ENCODE measurements at places on chromosomes 2 and 18.

- no peak for DNase-seq
Observed at GRCh38 chr2:74418312-74418711, 3.1 kb downstream of the C2orf81 start.

DNA sequence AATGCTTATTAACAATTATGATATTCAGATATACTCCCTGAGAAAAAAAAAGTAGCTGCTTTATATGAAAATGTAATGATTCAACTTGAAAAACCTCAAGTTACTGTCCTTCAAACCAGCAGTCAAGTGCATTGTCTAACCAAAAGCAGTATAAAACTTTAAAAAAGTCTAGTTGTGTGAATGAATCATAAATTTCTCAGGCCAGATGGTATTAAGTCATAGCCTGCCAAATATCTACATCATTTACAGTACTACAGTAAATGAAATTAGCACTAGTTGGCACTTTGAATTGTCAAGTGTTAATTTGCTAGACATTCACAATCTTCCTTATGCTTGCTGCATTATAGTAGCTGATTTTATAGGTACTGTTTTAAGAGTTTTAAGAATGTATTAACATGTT lies 85.9 kb downstream of the CBLN2 start:
- no peak for DNase-seq

- no peak for DNase-seq
Observed at GRCh38 chr18:58359218-58359617, 269.7 kb downstream of the ALPK2 start.

GRCh38 chr18:57534511-57534909 lies 52.0 kb downstream of the FECH start:
- DNase-seq: no peak

DNA sequence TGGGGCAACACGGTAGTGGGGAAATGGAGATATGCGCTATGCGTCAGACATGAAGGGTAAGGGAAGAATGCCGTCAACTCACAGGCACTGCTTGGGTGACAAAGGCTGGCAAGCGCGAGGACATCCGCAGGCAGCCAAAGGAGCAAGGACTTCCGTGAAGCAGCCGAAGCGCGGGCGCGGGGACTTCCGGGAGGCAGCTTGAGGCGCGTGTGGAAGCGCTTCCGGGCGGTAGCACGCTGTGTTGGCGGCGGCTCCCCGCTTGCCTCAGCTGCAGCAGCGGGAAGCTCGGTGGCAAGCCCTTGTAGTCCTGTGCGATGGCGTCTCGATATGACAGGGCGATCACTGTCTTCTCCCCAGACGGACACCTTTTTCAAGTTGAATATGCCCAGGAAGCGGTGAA lies at the start of gene PSMA8:
Gene PSMA8, plus strand, starts transcription at position 218 of the 400 bp plus-strand sequence. Its CDS starts 97 bp downstream, at position 315.
- peak; percentile 21 for DNase-seq

GRCh38 chr18:58630071-58630470 lies 1.2 kb upstream of the ALPK2 start:
- DNase-seq: no peak

DNA sequence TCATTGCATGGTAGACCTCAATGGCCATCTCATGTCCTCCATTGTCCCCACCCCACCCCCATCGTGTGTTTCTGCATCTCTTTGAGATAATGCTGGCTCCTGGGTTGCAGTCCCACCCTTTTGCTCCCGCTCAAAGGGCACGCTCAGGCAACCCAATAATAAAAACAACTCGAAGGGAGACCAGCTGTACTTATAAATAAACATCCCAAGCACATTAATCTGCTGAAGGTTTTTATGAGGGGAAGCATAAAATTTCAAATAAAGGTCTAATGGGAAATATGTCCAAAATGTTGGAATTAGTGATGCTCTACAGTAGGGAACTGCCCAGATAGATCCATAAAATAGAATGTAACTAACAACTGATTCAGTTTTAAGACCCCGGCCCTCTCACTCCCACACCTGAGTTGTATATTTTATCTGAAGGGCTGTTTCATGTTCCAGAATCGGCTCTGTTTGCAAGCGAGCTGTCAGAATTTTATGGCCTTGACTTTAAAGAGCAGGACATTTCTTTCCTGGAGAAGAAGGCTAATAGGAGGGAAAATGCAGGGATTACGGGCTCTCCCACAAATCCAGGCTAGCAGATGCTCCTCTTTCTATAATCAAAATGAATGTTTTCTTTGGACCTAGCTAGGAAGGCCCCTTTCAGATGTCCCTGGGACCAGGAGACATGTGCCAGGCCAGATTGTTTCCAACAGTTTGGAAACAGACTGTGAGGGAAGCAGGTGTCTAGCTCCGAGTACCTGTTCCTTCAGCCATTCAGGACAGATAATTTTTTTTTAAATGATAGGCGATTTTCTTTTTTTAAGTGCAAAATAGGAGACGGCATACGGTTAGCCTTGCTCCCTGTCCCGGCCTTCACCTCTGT lies 103.7 kb downstream of the APOB start:
- no peak for DNase-seq

DNA sequence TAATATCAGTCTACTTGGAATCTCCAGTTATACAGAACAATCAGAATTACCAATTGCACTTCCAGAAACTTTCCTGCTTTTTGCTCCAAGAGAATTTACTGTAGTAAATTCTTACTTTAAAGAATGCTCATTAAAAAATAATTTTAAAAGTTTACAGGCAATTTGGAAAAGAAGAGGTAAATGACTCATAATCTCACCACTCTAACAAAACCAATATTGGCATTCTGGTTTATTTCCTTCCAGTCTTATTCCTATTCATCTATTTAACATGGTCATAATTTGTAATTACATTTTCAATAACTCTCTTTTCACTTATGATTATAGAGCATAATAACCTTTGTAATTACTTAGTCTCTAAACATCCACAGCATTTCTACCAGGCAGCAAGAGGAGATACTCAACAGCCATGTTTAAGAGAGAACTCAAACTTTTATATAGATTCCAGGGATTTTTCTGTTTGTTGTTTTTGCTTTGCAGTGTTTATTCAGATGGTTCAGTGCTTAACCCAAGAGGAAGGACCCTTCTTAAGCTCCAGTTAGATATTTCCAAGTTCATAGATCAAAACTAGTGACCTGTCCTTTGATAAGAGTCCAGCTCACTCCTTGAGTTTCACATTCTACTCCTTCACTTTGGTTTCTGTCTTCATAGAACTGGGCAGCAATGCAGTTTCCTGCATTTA lies 464.7 kb downstream of the TXNL1 start:
- DNase-seq: no peak

DNA sequence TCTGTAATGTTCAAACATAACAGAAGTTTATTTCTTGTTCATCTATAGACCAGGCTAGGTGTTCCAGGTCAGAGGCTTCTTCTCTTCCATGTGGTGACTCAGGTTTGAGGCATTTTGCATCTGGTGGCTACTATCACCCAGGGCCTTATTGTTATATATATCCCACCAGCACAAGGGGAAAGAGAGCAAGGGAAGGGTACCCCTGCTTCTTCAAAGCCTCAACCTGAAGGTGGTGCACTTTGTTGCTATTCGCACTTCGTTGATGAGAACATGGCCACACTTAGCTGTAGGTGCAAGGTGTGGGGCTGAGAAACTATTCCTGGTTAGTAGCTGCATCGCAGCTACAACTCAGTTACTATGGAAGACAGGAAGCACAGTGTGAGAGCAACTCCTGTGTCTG lies 27.4 kb upstream of the SLC3A1 start:
- DNase-seq: no peak

DNA sequence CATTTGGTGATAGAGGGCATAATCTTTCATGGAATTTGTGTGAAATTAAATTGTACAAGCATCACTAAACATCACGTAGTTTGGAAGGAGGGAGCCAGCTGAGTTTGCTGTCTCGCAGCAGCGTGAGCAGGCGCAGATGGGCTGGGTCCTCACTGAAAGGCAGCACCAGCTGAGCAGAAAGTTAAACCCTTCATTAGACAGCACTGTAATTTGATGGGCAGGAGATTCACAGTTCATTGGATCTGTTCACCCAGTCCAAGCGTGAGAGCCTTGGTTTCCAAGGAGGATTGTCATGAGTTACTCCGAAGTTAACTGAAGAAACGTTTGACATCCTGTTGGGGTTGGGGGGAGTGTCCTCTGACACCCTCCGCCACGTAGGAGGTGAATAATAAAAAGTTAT lies 89.8 kb upstream of the NFATC1 start:
- no peak for DNase-seq

DNA sequence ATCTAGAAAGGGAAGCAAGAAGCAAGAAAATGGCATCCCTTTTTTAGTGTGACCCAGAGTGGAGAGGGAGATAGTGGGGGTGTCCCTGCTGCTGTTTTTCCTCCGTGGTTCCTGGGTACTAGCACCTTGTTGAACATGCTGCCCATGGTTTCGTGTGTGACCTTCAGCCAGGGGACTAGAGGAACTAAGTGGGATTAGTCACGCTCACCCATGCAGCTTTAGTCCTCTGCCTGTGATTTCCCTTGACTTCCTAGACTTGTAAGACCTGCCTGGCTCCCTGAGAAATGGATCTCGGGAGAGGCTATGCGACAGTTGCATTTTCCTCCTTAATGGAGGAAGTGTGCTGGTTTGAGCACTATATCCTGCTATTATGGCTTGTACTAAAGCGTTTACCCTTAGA lies 471.4 kb downstream of the DCDC2C start:
- DNase-seq: no peak

- DNase-seq: no peak
Observed at GRCh38 chr2:124480958-124481357, 455.9 kb downstream of the CNTNAP5 start.

GRCh38 chr2:27653397-27653796 lies 10.0 kb downstream of the SUPT7L start:
- DNase-seq: no peak

GRCh38 chr18:52409727-52410126 lies 69.7 kb downstream of the DCC start:
- peak; percentile 37 for DNase-seq

- DNase-seq: no peak
Observed at GRCh38 chr2:43421194-43421593, 174.6 kb downstream of the THADA start.

DNA sequence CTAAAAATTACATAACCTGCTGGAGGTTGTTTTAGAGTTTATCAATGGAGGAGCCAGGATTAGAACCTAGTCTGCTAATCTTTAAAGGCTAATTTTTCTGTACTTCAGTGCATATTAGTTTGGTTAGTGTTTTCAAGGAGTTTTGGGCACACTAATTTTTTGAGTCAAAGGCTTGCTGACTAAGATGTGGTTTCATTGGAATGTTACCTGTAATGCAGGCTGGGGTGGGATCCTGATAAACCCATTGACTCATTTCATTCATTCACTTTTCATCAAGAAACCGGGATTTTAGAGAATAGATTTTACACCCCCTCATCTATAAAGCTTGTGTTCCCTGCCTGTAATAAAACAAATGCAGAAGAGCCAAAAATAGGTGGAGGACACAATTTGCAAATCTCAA lies 91.9 kb upstream of the IL1R2 start:
- no peak for DNase-seq

DNA sequence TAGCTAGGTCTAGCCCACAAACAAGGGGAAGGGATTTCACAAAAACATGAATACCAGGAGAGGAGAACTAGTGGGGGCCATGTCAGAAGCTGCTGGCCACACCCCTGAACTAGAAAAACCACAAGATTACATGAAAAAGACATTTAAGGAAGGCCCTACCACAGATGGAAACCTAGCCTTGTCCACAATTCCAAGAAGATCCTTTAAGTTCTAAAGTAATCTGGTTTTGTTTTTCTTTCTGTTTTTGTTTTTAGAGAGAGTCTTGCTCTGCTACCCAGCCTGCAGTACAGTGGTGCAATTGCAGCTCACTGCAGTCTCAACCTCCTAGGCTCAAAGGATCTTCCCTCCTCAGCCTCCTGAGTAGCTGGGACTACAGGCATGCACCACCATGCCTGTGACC lies 34.2 kb upstream of the CAB39 start:
- no peak for DNase-seq

DNA sequence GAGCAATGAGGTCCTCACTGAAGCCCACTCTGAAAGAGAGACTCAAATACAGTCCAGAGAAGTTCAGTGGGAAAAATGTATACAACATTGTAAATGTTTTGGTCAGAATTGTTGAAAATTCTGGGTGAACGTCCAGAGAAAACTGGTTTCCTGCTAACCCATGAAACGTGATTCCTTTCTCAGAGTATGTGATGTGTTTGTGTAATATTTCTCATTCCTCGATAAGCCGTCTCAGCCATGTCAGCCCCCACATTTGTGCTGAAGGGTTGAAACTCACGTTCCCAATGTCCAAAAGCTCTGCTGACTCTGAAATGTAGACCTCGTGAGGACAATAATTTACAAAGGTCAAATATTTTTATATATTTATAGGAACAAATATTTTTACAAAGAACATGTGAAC lies 51.6 kb downstream of the BMP10 start:
- DNase-seq: no peak

DNA sequence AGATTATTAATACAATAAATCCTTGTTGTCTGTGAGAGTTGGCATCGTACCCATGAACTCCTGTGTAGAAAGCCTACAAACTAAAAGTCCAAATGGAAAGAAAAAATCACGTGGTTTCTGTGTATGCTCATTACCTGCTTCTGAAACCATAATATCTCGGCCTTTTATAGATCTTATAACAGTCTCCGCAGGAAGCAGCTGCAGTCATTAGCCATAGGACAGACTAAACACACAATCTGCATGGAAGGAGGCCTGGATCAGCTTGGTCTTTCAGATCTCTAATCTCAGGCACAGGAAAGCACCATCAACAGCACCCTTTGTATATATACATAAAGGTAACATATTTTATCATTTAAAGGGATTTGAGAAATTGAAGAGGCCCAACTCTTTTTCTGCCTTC lies 508.9 kb upstream of the TCF4 start:
- no peak for DNase-seq

- DNase-seq: no peak
Observed at GRCh38 chr2:228681426-228681825, 499.9 kb upstream of the SPHKAP start.

Data from GM20000 (cell line).